Right lobe of liver (tissue), 6 donors: ENCODE measurements at places on chromosomes 1 and 21. TPM values are rescaled to one million over a fixed set of nuclear protein-coding genes. Genes with fewer than 3 reads are reported as not detected.

DNA sequence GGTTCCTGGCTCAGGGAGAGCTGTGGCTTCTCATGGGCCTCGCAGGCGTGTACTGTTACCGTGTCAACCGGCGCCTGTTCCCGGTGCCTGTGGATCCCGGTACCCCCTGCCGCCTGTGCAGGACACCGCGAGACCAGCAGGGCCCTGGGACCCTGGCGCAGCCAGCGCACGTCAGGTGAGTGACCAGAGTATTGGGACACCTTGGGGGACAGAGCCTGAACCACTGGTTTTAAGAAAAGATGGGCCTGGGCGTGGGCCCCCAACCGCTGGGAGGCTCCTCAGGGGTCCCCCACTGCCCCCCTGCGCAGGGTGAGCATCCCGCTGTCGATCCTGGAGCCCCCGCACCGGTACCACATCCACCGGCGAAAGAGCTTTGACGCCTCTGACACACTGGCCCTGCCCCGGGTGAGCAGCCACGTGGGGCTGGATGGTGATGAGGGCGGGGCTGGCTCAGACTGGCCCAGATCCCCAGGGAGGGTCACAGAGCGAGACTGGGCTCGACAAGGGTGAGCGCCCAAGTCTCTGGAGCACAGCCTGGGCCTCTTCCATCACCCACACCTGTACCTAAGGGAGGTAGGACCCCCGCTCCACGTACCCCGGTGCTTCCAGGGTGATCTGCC lies 10.5 kb downstream of the MIIP start:
- no peak for DNase-seq

GRCh38 chr1:69836971-69837636 lies 269.4 kb downstream of the LRRC7 start:
- DNase-seq = no peak

DNA sequence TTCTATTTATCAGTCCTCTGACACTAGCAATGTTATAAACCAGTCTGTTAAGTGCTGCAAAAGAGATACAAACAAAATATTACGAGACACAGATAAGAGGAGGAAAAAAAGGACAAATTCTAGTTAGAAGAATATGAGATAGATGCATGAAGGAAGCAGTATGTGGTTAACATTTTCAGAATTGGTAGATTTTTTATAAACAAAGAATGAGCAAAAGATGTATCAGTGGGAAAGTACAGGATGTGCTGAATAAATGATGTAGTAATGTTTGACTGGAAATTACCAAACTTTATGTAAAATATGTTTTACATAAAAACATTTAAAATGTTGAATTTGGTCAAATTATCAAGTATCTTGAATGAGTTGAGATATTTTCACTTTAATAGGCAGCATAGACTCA lies 574.2 kb downstream of the NUF2 start:
- no peak for DNase-seq

TM2D1 gene
- 19.7 TPM for total RNA-seq

GRCh38 chr1:42179275-42179674 lies 14.7 kb upstream of the GUCA2A start:
- DNase-seq = no peak

DNA sequence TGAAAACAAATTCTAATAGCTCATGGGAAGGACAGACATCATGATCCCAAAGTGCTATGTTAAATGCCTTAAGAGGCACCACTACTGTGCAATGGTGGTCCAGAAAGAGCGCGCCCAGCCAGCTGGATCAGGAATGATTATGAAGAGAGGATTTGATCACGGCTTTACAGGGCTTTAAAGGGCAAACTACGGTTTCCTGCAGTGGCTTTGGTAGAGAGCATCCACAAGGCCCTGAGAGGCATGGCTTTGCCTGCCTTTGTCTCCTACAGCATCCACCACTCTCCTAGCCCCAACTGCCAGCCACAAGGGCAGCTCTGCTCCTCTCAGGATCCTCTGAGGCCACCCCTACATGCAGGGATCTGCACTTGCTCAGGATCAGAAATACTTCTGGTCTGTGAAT lies 40.7 kb downstream of the ZNF281 start:
- no peak for DNase-seq

CADM3 gene
- total RNA-seq = 0.17 TPM

DNA sequence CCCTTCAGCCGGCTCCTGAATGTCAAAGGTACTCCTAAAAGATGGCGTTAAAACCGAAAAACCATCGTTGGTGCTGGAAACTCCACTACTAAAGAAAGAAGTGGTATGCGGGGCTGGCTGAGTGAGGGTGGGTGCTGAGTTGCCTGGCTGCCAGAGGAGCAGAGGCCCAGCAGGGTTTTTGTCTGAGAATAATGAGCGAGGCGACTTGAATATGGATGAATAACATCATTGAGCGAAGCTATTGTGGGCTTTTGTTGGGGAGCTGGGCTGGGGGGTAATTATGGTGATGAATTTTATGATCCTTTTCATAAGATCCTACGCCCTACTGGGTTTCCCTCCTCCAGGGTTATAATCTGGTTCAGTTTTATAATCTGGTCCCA lies 2.0 kb downstream of the PDPN start:
- no peak for DNase-seq

DNA sequence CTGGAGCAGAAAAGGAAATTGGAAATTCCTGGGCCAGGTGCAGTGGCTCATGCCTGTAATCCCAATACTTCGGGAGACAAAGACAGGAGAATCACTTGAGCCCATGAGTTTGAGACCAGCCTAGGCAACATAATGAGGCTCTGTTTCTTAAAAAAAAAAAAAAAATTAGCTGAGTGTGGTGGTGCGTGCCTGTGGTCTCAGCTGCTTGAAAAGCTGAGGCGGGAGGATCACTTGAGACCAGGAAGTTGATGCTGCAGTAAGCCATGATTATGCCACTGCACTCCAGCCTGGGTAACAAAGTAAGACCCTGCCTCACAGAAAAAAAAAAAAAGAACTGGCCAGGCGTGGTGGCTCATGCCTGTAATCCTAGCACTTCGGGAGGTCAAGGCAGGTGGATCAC lies 56.7 kb downstream of the SRSF11 start:
- no peak for DNase-seq

- DNase-seq = no peak
These were observed 38.2 kb downstream of the RABGAP1L start for GRCh38 chr1:174197547-174197946.
